ENCODE measurements at places on chromosomes 3 and 15. TPM values are rescaled to one million over a fixed set of nuclear protein-coding genes. Genes with fewer than 3 reads are reported as not detected.

DNA sequence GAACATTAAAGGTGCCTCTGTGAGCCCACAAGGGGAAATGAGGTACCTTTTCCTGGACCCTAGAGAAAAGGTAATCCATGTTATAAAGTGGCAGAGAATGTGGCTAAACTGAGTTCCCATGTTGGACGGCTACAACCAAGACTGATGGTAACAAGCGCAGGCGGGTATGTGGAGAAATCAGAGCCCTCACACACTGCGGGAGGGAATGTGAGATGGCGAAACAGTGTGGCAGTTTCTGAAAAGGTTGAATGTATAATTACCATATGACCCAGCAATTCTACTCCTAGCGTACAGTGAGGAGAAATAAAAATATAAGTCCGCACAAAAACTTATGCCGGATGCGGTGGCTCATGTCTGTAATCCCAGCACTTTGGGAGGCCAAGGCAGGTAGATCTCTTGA lies 24.1 kb upstream of the SHISA5 start:
- no peak for DNase-seq

The SNTN gene
- polyA plus RNA-seq = not detected

GRCh38 chr3:181790561-181790960 lies 78.8 kb downstream of the SOX2 start:
- DNase-seq = no peak

The CSPG4 gene
- 11.0 TPM for polyA plus RNA-seq

The CFAP20DC gene
- polyA plus RNA-seq = 4.1 TPM

DNA sequence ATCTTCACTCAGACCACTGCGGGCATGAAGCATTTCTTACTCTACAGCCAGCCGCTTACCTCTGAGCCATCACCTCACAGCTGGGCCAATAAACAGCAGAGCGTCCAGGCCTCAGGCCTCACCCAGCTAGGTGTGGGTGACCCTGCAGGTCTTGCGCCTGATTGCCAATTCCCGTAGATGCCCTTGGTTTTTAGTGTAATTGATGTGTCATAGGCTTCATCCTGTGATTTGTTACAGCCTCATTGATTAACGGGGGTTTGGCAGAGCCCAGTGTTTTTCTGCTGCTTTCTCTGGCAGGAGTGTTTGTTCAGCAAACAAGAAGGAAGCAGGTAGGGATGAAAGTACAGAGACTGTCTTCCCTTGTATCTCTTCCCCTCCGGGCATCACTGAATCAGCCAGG lies 49.6 kb upstream of the BNIP2 start:
- no peak for DNase-seq

DNA sequence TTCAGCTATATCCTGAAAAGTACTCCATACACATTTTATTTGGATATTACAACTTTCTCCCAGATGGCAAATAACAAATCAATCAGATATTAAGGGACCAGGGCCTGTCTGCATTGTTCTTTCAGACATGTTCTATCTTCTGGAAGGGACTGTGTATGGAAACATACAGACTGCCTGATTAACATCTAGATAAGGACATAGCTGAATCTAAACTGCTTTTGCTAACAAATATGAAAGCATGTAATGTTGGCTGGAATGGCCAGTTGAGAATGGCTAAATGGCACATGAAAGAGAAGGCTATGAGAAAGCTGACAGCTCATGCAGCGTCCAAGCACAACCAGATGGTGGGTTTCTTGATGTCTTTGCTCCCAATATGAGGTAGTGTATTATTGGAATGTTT lies 149.4 kb downstream of the CFAP20DC start:
- DNase-seq = no peak

GRCh38 chr15:96222981-96223380 lies 107.5 kb upstream of the NR2F2 start:
- DNase-seq = no peak

DNA sequence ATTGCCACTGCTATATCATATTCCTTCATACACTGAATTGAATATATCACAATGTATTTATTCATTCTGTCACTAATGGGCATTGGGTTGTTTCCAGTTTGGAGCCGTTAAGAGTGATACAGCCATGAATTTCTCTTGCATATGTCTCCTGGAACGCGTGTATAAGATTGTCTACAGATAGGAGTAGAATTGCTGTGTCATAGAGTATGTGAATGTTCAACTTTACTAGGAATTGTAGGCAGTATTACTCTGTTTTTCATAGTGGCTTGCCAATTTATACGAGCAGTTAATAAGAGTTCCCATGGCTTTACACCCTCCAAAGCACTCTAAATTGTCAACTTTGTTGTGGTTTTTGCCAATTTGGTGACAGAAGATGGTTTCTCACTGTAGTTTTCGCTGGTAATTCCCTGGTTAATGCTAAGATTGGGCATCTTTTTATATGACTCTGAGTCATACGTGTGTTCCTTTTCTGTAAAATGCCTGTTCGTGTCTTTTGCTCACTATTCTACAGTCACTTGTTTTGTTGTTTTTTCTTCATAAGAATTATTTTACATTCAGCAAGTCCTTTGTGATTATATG lies 136.1 kb upstream of the LIPC start:
- DNase-seq = no peak

DNA sequence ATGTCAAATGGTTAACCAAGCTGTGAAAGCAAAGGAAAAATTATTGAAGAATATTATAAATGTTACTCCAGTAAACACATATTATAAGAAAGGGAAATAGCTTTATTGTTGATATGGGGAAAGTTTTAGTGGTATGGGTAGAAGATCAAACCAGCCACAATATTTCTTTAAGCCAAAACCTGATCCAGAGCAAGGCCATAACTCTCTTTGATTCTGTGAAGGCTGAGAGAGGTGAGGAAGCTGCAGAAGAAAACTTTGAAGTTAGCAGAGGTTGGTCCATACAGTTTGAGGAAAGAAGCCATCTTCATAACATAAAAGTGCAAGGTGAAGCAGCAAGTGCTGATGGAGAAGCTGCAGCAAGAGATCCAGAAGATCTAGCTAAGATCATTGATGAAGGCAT lies 54.8 kb downstream of the LYZL4 start:
- DNase-seq = no peak

- no peak for DNase-seq
Measured at GRCh38 chr15:77538027-77538451, 94.7 kb downstream of the LINGO1 start.

DNA sequence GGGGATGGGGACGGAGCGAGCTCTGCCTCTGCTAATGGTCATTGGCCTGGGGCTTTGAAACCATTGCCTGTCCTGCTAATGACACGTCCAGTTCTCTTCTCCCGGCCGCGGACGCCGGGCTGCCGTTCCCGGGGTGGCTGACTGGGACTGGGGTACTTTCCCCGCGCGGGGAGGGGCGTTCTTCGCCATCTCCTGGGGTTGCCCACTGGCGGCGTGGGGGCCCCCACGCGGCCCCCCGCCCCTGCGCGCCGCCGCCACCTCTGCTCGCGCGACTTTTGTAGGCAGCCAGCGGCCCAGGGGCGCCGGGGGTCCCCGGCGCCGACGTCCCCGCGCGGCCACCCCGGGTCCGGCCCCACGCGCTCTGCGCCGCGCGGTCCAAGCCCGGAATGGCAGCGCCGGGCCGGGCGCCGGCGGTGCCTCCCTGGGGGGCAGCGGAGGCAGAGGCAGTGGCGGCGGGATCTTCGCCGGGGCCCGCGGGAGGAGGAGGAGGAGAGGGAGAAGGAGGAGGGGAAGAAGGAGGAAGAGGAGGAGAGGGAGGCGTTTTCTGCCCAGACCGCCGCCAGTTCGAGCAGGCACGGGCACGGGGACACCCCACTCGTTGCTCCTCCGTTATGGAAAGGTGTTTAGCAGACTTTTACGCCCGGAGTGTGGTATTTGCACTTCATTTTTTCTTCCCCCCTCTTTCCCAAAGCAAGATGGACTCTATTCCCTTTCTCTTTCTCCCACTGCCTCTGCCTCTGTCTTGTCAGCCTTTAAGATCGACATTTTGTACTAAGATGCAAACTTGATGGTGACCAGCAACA lies 2.3 kb downstream of the BBX start:
- peak; percentile 58 for DNase-seq

The ZNF660 gene
- polyA plus RNA-seq = 10.0 TPM

- DNase-seq = no peak
Measured at GRCh38 chr3:73427048-73427706, 197.6 kb downstream of the PDZRN3 start.

GRCh38 chr3:63355809-63356208 lies 77.7 kb downstream of the SYNPR start:
- DNase-seq = no peak

DNA sequence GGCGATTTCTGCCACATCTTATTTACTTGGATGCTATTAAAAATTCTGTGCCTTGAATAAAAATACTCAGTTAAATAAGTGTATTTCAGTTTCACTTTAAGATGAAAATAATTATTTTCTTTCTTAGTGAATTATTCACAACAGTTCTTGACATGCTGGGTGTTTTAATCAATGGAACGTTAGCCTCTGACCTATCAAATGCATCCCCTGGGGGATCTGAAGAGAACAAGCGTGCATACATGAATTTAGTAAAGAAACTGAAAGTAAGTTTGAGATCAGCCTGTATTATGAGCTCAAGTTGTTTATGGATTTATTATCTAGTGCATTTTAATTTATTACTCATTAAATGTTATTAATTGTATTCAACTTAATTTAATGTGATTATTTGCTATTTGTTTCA lies 597 bp downstream of the P2RY12 start:
- no peak for DNase-seq

DNA sequence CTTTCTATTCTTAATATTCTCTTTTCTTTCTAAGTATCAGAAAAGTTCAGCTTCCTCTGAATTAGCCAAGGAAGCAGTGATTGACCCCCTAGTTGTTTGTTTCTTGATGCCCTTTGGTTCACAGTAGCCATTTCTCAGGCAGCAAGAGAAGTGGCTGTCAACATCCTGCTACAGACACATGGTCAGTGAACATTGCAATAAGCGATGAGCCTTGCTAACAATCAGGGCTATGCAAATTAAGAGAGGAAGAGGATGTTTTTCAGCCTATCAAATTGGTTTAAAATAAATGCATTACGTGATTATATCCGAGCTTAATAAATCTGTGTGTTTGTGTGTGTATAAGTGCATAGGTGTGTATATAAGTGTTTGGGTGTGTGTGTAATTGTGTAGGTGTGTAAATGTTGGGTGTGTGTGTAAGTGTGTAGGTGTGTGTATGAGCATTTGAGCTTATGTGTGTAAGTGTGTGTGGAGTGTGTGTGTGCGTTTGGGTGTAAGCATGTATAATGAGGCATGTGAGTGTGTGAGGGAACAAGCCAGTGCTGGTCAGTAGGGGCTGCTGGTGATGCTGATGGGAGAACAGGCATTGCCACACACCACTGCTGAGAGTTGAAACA lies 78.1 kb upstream of the XCR1 start:
- no peak for DNase-seq

DNA sequence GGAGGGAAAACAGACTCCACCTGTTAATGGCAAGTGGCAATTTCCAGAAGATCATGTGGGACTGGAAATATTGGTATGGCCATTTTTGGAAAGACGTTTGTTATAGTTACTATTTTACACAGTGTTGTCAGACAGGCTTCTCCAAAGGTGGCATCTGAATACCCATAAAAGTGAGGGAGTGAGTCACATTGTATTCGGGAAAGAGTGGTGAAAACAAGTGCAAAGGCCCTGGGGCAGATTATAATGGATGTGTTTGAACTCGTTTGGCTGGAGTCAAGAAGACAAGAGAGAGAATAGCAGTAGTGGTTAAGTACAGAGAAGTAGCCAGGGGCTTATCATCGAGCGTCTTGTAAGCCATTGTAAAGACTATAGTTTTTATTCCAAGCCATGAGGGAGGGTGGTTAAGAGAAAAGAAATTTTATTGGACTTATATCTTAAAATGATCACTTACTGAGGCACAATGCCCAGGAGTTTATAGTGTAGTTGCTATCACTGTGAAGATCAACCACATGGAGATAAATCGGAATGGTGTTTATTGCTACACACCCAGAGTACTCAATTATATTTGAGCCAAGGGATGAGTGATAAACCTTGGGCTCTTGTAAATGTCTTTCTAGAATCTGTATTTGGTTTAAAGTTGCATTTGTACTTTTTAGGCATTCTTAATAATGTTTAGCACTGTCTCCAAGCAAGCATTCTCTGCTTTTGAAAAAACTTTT lies 212.8 kb upstream of the KBTBD8 start:
- DNase-seq = no peak

- no peak for DNase-seq
Measured at GRCh38 chr15:77595231-77595630, 37.5 kb downstream of the LINGO1 start.

The ALG3 gene
- polyA plus RNA-seq = 41.7 TPM

GRCh38 chr15:63891079-63891767 lies 57.5 kb upstream of the HERC1 start:
- DNase-seq = peak; percentile 67

- DNase-seq = no peak
Measured at GRCh38 chr3:197021729-197022404, 7.8 kb downstream of the MELTF start.

The VIPR1 gene
- 1.5 TPM for polyA plus RNA-seq

- DNase-seq = no peak
Measured at GRCh38 chr15:74482661-74483060, 21.7 kb upstream of the UBL7 start.

GRCh38 chr3:172643506-172644179 lies 67.2 kb downstream of the NCEH1 start:
- DNase-seq = no peak

The SOX14 gene
- polyA plus RNA-seq = not detected

- DNase-seq = no peak
Measured at GRCh38 chr3:72311425-72311824, 526.5 kb upstream of the PROK2 start.

DNA sequence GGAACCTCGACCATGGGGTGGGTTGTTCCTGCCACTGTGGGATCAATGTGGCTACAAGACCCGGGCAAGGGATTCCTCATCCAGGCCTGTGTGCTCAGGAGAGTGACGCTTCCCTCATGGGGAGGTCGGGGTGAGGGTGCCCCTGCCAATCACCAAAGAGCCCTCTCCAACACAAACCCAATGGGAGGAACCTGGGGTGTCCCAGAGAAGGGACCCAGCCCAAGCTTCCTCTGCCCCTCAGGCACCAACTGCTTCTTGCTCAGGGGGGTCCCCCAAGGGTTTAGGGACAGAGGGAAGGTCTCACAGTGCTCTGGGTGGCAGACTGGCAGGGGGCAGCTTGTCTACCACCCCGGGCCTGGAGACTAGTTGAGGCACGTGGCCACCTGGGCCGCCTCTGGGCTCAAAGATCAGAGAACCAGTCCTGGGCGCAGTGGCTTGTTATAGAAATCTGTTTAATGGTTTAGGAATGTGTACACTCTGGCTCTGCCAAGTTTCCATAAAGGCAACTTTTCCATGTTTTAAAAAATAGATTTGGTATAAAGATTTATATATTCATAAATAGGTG lies 26.6 kb downstream of the GP9 start:
- DNase-seq = no peak

The TGM5 gene
- not detected for polyA plus RNA-seq

- no peak for DNase-seq
Measured at GRCh38 chr3:111723293-111724215, 128.4 kb upstream of the ZBED2 start.

DNA sequence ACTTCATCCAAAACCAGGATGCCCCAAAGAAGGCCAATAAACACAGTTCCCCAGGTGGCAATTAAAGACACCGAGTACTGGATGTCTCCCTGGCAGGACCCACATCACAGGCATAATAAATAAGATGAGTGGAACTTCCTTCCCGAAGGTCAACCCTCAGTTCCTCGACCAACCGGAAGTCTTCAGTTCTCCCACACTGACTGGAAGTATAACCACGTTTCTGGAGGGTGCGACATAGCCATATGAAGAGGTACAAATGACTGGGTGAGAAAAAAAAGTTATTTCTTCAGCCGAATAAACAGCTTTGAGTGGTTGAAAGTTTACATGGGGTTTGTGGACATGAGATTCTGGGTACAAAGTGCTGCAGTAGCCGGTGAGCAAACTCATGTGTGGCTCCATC lies 34.6 kb upstream of the MUC13 start:
- no peak for DNase-seq

The ATR gene
- 35.6 TPM for polyA plus RNA-seq
